Esophagus muscularis mucosa (tissue), 4 donors: ENCODE measurements at places on chromosomes 11 and 22. TPM values are rescaled to one million over a fixed set of nuclear protein-coding genes. Genes with fewer than 3 reads are reported as not detected.
A peak's percentile ranks its signal among the peaks of the same experiment; 100 is the strongest.

The C11orf52 gene
- 6.9 TPM for total RNA-seq

GRCh38 chr11:66547662-66548009, 933 bp downstream of the ACTN3 start:
- peaks cover 48% of the 10 kb centered on the region for H3K4me1 ChIP-seq
- DNase-seq: no peak
- no peaks in the 10 kb centered on the region for H3K27me3 ChIP-seq
- H3K27ac ChIP-seq: peak overlapping the region; percentile 87
- H3K4me3 ChIP-seq: no peak overlapping the region

DNA sequence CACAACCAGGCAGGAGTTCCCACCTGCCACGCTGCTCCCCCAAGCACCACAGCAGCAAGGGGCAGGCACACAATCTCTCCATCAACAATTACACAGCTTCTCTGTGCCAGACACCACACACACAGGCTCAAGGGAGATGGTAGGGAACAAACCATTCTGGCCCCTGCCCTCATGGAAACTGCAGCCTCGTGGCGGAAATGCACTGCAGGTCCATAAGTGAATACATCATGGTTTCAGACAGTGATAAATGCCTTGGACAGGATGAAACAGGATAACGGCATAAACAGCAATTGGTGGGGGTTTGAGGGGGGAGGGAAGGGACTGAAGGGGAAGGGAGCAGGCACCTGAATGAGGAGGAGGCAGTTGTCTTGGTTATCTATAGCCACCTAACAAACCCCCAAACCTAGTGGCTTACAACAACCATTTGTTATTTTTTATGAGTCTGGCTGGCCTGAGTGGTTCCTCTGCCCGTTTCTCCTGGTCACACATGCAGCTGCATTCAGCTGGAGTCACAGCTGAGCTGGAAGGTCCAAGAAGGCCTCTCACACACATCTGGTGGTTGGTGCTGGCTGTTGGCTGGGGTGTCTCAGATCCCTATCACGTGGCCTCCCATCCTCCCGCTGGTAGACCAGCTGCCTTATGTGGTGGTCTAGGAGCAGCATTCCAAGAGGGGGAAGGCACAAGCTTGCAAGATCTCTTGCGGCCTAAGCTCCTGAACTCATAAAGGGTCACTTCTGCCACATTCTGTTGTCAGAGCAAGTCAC, 15.0 kb upstream of the YWHAH start:
- H3K4me1 ChIP-seq: no peaks in the 10 kb centered on the region
- H3K4me3 ChIP-seq: no peak overlapping the region
- H3K27ac ChIP-seq: no peak overlapping the region
- no peaks in the 10 kb centered on the region for H3K27me3 ChIP-seq

GRCh38 chr11:119305556-119306372, 11.2 kb downstream of the MCAM start:
- H3K4me3 ChIP-seq: no peak overlapping the region
- H3K27ac ChIP-seq: peak overlapping the region; percentile 98
- no peaks in the 10 kb centered on the region for H3K27me3 ChIP-seq
- H3K36me3 ChIP-seq: peaks cover 52% of the 10 kb centered on the region
- H3K4me1 ChIP-seq: peaks cover 66% of the 10 kb centered on the region

DNA sequence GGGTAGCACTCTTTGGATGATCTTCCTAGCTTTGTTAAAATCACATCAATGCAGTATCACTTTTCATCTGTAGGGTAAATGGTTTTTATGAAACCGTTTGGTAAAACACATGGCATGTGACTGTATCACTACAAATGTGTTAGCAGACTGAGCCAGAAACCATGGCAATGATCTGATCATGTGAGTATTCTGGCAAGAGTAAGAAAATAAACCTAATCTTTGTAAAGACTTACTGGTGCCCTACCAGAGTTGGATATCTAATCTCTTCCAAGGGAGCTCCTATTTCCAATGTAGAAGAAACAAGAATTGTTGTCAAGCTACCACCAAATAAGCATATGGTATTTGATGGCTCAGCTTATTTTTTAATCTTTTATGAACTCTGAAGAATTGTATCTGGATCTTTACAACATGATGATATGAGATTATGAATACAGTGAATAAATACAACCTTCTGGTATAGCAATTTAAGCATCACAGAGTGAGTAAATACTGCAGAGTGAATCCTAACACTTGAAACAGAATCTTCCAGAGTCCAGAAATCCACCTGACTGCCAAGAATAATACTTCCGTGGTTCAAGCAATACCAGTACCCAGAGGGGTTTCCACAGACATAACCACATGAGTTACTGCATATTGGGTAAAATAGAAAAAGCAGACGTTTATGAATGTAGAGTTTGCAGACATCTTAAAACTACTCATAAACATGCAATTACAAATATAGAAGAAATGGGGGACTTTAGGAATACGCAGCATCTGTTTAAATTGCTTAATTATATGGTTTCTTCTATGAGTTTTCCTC, 238.8 kb downstream of the TTC28 start:
- no peak overlapping the region for H3K27ac ChIP-seq
- no peak overlapping the region for H3K4me3 ChIP-seq
- no peaks in the 10 kb centered on the region for H3K27me3 ChIP-seq
- no peak for DNase-seq
- peaks cover 12% of the 10 kb centered on the region for H3K4me1 ChIP-seq

DNA sequence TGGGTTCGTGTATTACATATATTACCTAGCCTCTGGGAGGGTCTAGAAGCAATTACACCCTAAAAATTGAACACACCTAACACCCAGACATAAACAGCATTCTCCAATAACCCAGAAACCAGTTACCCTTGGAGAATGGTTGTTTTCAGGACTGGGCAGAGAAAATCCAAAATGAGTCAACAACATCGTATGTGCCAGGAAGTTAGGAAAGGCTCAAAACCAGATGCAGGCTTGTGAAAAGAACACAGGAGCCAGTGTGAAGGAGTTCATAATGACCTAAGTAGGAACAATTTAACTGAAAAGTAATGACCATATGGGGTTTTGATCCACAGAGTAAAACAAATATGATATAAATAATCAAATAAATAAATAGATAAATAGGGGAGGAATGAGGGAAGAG, 5.1 kb upstream of the CLPB start:
- H3K27me3 ChIP-seq: no peaks in the 10 kb centered on the region
- no peaks in the 10 kb centered on the region for H3K4me1 ChIP-seq
- DNase-seq: no peak
- no peak overlapping the region for H3K27ac ChIP-seq
- no peak overlapping the region for H3K4me3 ChIP-seq
- H3K36me3 ChIP-seq: no peaks in the 10 kb centered on the region

DNA sequence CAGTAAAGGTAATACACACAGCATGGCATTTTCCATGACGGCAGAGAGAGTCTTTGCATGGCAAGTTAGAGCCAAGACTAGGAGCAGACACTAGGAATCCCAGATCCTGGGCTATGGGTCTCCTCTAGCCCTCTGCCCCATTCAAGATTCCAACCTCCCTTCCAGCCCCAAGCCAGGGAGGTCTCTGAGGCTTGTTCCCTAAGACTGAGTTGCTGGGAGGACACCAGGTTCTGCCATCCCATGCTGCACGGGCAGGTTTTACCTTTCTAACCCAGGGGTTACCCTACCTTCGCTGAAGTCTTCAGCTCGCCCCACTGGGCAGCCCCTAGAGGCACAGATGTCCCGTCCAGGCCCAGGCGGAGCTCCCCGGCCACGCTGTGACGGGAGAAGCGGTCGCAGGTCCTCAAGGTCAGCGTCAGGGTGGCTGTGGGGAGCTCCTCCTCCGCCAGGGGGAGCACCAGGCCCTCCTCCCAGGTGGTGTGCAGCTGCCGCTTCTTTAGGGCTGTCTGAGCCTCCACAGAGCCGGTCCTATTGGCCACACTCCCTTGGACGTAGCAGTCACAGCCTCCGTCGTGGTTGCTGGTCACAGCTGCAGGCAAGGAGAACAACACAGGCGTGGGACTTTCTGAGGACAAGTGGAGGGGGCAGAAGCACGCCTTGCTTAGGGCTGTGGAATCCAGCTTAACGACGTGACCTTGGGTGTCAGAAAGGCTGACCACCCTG, 33.8 kb downstream of the SYT13 start:
- no peak overlapping the region for H3K4me3 ChIP-seq
- no peaks in the 10 kb centered on the region for H3K27me3 ChIP-seq
- no peaks in the 10 kb centered on the region for H3K4me1 ChIP-seq
- no peak for DNase-seq
